NCI-H2029 (cell line): ENCODE measurements at places on chromosomes 11 and 22.

- no peak for DNase-seq
Observed at GRCh38 chr11:112004389-112004788, 20.8 kb upstream of the DLAT start.

DNA sequence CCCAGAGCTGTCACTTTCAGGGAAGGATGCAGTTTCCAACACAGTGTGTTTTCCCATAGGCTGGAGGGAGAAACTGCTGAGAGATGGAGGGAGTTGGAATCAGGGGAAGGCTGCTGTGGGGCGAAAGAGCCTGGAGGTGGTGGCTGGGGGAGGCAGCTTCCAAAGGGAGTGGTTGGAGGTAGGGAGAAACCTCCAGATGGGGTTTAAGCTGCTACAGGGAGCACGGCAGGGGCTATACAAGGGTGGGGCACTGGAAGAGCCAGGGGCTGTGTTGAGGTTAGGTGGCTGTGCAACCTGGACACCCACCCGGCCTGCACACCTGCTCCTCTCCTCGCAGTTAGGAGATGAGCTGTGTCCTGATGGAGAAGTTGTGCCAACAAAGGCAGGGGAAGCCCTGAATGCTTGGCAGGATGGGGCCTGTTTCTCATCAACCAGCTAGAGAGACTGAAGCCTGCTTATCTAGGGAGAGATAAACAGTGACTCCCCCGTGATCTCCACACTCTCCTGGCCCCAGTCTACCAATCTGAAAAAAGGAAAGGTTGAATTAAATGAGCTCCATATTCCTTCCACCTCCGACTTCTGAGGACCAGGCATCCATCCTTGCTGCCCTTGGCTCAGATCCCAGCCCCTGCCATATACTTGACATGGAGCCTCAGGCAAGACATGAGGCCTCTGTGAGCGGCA lies 3.6 kb upstream of the SLCO2B1 start:
- no peak for DNase-seq

GRCh38 chr22:31055635-31056159 lies 25.4 kb upstream of the SMTN start:
- DNase-seq = peak; percentile 95

- DNase-seq = peak; percentile 58
Observed at GRCh38 chr11:112453601-112454577, 193.2 kb upstream of the PLET1 start.

GRCh38 chr11:81573367-81573766 lies 1160.3 kb downstream of the FAM181B start:
- no peak for DNase-seq

GRCh38 chr11:19696073-19696472 lies 16.6 kb upstream of the NAV2 start:
- no peak for DNase-seq

- DNase-seq = peak; percentile 53
Observed at GRCh38 chr11:1863352-1864216, 10.7 kb downstream of the LSP1 start.

DNA sequence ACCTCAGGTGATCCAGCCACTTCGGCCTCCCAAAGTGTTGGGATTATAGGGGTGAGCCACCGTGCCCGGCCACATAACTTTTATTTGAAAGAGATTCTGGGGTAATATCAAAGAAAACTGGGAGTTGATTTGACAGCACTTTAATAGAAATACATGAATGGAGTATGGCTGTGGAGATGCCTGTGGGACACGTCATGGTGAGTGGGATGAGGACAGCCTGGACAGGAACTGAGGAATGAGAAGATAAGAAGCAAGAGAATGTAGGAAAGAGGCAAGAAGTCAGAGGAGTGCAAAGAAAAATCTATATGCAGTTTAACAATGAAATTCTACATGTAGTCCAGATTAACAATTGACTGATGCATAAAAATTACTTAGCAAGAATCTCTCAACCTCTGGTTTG lies 31.0 kb downstream of the SLC22A6 start:
- DNase-seq = no peak
